Effector memory CD8-positive, alpha-beta T cell (primary cell): ENCODE measurements at places on chromosomes 7 and 10.

DNA sequence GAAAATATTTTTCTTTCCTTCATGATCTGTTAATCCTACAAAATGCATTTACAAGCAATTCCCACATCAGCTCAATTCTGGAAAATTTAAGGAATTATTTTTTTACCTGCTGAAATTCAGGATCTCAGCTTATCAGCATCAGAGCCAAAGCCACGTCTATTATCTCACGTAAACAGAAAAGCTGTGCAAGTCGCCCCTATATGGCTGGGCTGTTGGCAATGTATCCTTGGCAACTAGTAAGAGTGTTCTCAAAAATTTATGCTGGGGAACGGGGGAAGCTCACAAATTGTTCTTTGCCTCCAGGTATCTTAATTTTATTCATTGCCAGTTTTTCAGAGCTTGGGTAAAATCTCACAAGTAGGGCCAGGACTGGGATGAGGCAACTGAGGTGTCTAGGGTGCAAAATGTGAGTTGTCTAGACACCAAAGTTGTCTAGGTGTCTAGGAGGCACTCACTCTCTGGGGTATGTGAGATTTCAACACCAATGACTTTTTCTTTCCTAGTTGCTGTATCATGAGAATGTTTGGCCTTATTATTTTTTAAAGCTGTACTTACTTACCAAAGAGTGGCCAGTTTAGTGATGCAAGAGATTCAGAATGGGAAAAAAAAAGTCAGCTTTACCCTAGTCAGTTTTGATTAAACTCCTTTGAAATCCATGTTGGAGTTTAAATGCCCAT is 5.1 kb downstream of the GSTO2 start:
- no peak overlapping the region for H3K4me3 ChIP-seq
- DNase-seq, result no peak
- peaks cover 37% of the 10 kb centered on the region for H3K27me3 ChIP-seq

GRCh38 chr7:128886391-128887168 is 23.9 kb downstream of the ATP6V1F start:
- no peak for DNase-seq
- H3K4me3 ChIP-seq, result no peak overlapping the region
- peaks cover 3% of the 10 kb centered on the region for H3K36me3 ChIP-seq
- H3K4me1 ChIP-seq, result peaks cover 3% of the 10 kb centered on the region
- H3K27me3 ChIP-seq, result peaks cover 14% of the 10 kb centered on the region

DNA sequence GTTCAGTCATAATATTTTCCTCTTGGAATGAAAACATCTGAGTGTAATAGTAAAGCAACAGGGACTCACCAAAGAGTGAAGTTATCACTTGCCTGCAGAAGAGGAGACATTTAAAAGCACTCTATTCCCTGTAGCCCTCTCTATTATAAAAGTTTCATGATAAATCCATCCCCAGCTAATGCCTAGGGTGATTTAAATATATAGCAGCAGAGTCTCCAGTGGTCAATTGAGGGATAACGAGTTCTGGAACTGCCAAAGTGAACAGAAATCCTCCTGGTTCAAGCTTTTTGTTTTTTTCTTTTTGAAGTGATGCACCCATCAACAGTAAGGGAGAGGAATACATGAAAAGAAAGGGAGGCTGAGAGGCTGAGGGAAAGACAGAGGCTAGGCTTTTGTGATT is 87.3 kb downstream of the EVX1 start:
- no peaks in the 10 kb centered on the region for H3K36me3 ChIP-seq
- no peaks in the 10 kb centered on the region for H3K4me1 ChIP-seq
- no peak overlapping the region for H3K27ac ChIP-seq
- H3K4me3 ChIP-seq, result no peak overlapping the region
- no peak for DNase-seq

GRCh38 chr7:107816011-107816566 is 13.1 kb upstream of the SLC26A3 start:
- no peak overlapping the region for H3K4me3 ChIP-seq
- no peak overlapping the region for H3K27ac ChIP-seq
- DNase-seq, result no peak
- H3K36me3 ChIP-seq, result no peaks in the 10 kb centered on the region

GRCh38 chr10:11355592-11355991 is 255.9 kb downstream of the USP6NL start:
- H3K27ac ChIP-seq, result no peak overlapping the region
- no peak overlapping the region for H3K4me3 ChIP-seq
- DNase-seq, result no peak
- peaks cover 3% of the 10 kb centered on the region for H3K4me1 ChIP-seq
- H3K27me3 ChIP-seq, result no peaks in the 10 kb centered on the region
- H3K36me3 ChIP-seq, result peaks cover 3% of the 10 kb centered on the region

- no peak for DNase-seq
- no peak overlapping the region for H3K27ac ChIP-seq
- H3K4me1 ChIP-seq, result peaks cover 8% of the 10 kb centered on the region
- no peak overlapping the region for H3K4me3 ChIP-seq
Measured at GRCh38 chr7:28165261-28165660, 15.3 kb downstream of the JAZF1 start.

GRCh38 chr10:19825700-19826099 is 9.5 kb downstream of the PLXDC2 start:
- no peaks in the 10 kb centered on the region for H3K27me3 ChIP-seq
- H3K27ac ChIP-seq, result no peak overlapping the region
- no peaks in the 10 kb centered on the region for H3K4me1 ChIP-seq
- no peaks in the 10 kb centered on the region for H3K36me3 ChIP-seq

DNA sequence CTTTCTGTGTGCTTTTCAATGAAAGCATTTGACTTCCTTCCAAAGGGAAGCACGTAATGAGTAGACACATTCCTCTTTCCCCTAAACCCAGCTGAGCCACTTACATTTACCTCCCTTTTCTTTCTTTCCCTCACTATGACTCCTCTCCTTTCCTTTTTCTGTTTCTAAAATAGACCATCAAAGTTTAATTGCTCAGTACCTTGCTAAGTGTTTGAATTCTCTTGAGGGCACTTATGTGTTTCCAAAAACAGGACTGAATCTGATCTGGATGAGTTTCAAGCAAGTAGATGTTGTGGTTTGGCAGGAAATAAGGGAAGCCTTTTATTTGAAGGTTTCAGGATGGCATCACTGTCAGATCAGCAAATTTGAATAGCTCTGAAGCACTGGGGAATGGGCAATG is 396.2 kb downstream of the REEP3 start:
- no peaks in the 10 kb centered on the region for H3K36me3 ChIP-seq
- no peak overlapping the region for H3K27ac ChIP-seq
- no peaks in the 10 kb centered on the region for H3K4me1 ChIP-seq
- H3K27me3 ChIP-seq, result peaks cover 43% of the 10 kb centered on the region
- H3K4me3 ChIP-seq, result no peak overlapping the region
- DNase-seq, result no peak

- no peak for DNase-seq
- no peaks in the 10 kb centered on the region for H3K36me3 ChIP-seq
- no peaks in the 10 kb centered on the region for H3K27me3 ChIP-seq
- no peaks in the 10 kb centered on the region for H3K4me1 ChIP-seq
Measured at GRCh38 chr7:91694351-91694841, 186.1 kb downstream of the MTERF1 start.

DNA sequence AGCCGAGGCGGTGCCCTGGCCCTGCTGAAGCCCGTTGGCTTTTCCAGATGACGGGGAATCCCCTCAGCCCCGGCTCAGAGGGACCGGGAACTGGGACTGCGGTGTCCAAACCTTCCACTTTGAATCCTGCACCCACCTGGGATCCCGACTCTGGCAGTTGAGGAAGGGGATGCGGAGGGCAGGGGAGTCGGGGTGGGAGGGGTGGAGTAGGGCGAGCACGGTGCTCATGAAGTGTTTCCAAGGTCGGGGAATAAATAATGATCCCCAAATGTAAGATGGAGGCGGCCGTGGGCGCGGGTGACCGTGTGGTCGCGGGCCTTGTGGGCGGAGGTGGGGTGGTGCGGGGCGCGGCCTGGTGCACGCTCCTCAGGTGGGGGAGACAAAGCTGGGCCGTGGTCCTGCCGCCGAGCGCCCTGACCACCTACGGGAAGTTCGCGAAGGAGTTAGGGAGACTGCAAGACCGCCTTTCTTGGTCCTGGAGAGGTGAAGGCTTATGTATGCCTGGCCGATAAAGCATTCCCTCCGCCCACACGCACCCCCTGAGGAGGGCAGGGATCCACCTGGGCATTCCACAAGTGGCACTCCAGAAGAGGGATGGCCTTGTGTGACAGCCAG is 1.4 kb downstream of the MTURN start:
- DNase-seq, result no peak
- peaks cover 21% of the 10 kb centered on the region for H3K36me3 ChIP-seq
- H3K27ac ChIP-seq, result peak overlapping the region; percentile 83
- peak overlapping the region; percentile 86 for H3K4me3 ChIP-seq
- H3K4me1 ChIP-seq, result peaks cover 8% of the 10 kb centered on the region
- no peaks in the 10 kb centered on the region for H3K27me3 ChIP-seq

DNA sequence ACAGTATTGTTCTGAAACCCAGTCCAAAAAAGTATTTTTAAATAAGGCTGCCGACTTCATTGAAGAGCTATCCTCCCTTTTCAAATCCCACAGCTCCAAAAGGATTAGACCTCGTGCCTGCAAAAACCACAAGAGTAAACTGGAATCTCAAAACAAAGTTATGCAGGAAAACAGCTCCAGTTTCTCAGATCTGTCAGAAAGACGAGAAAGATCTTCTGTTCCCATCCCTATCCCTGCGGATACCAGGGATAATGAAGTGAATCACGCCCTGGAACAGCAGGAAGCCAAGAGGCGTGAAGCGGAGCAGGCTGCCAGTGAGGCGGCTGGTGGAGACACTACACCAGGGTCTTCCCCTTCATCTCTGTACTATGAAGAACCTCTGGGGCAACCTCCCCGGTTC is 12.6 kb downstream of the MYPN start:
- no peaks in the 10 kb centered on the region for H3K27me3 ChIP-seq
- no peak overlapping the region for H3K4me3 ChIP-seq
- H3K36me3 ChIP-seq, result no peaks in the 10 kb centered on the region
- H3K4me1 ChIP-seq, result no peaks in the 10 kb centered on the region

DNA sequence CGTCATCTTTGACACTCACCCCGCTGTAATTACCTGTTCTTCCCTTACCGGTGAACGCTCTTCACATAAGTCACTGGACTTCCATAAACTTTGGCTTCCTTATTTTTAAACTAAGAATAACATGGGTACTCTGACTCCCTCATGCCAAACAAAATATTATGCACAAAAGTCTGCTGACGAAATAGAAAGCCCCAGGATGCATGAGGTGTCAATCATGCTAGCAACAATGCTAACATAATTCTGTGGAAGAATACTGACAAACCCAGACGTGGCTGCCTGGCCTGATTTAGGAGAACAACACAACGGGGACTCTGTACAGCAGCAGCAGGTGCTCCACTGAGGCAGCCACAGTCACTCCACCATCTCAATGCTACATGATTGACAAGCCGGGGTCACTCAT is 137.5 kb downstream of the CCDC71L start:
- no peaks in the 10 kb centered on the region for H3K36me3 ChIP-seq
- DNase-seq, result no peak
- no peak overlapping the region for H3K4me3 ChIP-seq
- H3K27ac ChIP-seq, result no peak overlapping the region
- peaks cover 28% of the 10 kb centered on the region for H3K27me3 ChIP-seq
- H3K4me1 ChIP-seq, result no peaks in the 10 kb centered on the region

DNA sequence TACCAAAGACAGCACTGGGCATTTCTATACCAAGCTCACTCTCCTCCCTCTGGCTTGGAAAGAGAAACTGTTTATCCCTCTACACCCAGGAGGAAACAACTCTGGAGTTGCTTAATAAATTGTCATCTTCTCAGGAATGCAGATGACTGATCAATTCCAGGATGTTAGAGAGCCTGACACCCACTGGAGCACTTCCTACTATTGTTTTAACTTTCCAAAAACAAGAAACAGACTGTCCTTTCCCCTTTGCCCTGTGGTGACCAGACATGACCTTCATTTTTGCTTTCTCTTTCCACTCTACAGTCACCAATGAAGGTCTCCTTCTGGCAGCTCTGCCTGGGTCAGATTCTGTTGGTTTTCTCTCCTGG is 19.6 kb downstream of the GIMAP4 start:
- DNase-seq, result no peak
- peak overlapping the region; percentile 87 for H3K27ac ChIP-seq
- no peaks in the 10 kb centered on the region for H3K27me3 ChIP-seq
- no peaks in the 10 kb centered on the region for H3K36me3 ChIP-seq
- H3K4me3 ChIP-seq, result peak overlapping the region; percentile 46

DNA sequence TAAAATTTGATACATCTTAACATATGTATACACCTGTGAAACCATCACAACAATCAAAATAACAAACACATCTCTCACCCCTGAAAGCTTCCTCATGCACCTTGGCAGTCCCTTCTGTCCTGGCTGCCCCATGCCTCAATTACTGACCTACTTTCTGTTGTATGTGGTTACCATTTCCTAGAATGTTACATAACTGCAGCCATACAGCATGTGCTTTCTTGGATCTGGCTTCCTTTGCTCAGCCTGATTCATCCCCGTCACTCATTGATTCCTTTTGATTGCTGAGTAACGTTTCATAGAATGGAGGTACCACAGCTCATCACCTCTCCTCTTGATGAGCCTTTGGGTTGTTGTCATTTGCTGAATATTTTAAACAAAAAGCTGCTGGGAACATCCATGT is 165.3 kb downstream of the CELF2 start:
- H3K4me3 ChIP-seq, result no peak overlapping the region
- H3K36me3 ChIP-seq, result peaks cover 100% of the 10 kb centered on the region
- DNase-seq, result no peak
- peaks cover 93% of the 10 kb centered on the region for H3K4me1 ChIP-seq
- no peaks in the 10 kb centered on the region for H3K27me3 ChIP-seq

DNA sequence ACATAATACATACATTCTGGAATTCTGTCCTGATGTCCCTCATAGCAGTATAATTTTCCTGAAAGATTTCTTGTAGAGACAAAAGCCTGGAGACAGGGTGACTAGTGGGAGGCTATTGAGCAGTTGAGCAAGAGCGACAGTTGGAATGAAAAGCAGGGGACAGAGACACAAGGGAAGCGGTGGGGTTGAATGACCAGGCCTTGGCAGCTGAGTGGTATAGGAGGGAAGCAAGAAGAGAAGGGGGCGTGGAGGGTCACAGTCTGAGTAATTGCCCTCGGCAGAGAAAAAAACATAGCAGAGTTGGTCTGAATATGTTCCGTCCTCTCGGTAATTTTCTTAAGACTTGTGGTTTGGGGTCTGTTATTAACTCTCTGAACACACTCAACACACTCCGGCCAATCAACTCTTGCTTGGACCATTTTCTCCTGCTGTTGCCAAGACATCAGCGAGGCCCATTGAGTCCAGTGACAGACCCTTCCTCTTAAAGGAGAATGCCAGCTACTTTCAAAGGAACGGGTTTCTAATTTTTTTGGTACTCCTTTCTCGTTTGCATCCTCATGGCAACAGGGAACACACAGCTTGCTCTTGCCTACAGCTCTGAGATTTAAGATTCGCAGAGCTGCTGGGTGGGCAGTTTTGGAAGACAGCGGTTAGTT is 5.3 kb upstream of the ACTR3B start:
- no peak overlapping the region for H3K27ac ChIP-seq
- peaks cover 8% of the 10 kb centered on the region for H3K27me3 ChIP-seq
- H3K4me1 ChIP-seq, result no peaks in the 10 kb centered on the region
- DNase-seq, result no peak

- peaks cover 9% of the 10 kb centered on the region for H3K4me1 ChIP-seq
- no peak for DNase-seq
- no peaks in the 10 kb centered on the region for H3K36me3 ChIP-seq
- no peak overlapping the region for H3K4me3 ChIP-seq
- H3K27ac ChIP-seq, result no peak overlapping the region
Measured at GRCh38 chr7:33745934-33746333, 159.4 kb upstream of the BMPER start.

GRCh38 chr10:28558923-28559508 is 26.1 kb downstream of the WAC start:
- no peak overlapping the region for H3K4me3 ChIP-seq
- H3K36me3 ChIP-seq, result peaks cover 61% of the 10 kb centered on the region
- peaks cover 50% of the 10 kb centered on the region for H3K4me1 ChIP-seq
- DNase-seq, result no peak
- peak overlapping the region; percentile 58 for H3K27ac ChIP-seq

GRCh38 chr7:95493247-95493646 is 7.5 kb downstream of the ASB4 start:
- H3K4me3 ChIP-seq, result no peak overlapping the region
- H3K27ac ChIP-seq, result no peak overlapping the region
- H3K27me3 ChIP-seq, result peaks cover 6% of the 10 kb centered on the region
- DNase-seq, result no peak
- no peaks in the 10 kb centered on the region for H3K36me3 ChIP-seq
